Stimulated activated CD4-positive, alpha-beta T cell treated with anti-CD3 and anti-CD28 coated beads, Interleukin-4, amount 100 ng/mL, for 24 hours (primary cell): ENCODE measurements at places on chromosomes 1 and 21.

DNA sequence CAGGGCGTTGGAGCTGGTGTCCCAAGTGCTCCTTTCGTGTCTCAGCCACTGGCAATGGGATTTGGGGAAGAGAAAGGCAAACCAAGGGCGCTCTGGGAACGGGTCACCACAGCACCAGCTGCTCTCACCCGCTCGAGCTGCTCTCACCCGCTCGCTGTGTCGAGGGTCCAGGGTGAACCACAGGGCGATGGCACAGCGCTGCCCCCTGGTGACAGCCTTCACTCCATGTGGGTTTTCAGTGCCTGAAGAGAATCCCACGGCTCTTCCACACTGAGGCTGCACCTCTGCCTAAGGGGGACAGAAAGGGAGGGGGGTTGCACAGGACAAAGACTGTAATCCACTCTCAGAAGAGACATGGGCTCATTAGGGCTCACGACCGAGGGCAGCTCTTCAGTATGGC, 7.1 kb upstream of the CLDN19 start:
- DNase-seq: peak; percentile 48

DNA sequence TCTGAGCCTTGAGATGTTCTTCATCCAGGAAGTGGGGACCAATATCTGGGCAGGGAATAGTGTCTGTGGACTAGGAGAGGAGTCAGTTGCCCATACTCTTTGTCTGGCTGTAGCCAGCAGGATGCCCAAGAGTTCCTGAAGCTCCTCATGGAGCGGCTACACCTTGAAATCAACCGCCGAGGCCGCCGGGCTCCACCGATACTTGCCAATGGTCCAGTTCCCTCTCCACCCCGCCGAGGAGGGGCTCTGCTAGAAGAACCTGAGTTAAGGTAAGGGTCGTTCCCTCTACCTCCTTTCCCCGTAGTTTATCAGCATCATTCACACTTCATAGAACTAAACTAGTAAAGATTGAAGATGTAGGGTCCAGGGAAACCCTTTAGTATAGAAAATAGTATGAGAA, 3.4 kb upstream of the PPOX start:
- no peak for DNase-seq

DNA sequence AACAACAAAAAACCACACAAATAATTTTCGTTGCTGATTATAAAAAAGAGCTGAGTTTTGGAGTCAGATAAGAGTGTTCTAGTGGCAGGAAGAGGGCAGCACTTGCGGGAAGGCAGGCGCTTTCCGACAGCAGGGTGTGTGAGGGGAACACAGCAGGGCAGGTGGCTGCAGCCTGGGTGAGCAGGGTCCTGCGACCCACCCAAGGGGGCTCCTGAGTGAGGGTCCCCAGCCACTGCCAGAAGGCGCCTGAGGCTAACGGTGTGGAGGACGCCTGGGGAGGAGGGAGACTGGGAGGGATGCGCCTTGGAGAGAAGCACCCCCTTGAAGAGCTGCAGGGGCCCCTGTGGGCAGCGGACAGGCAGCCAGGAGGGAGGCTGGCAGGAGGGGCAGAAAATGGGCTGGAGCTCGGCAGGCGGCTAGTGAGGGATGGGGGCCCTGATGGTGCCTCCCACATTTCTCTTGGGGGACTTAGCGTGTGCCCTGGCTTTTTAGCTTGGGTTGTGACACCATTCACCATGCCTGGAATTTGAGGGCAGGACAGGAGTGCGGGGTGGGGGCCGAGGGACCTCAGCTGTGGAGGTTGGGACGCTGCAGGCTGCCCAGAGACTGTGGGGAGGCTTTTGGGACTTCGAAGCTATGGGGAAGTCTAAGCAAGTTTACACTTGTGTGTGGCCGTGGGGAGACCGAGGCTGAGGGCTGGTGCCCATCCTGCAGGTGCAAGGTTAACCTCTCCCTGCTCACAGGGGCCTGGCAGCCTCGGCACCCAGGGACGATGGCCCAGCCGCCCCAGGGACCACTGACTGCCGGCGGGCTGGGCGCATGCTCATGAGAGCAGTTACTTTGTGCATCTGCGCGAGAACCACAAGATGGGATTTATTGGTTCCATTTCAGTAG, 111.4 kb downstream of the SIK1 start:
- no peak for DNase-seq

GRCh38 chr1:45512641-45513054, 9.0 kb downstream of the PRDX1 start:
- DNase-seq: peak; percentile 64
